KG1 (cell line): ENCODE measurements at places on chromosomes 7 and 10.

DNA sequence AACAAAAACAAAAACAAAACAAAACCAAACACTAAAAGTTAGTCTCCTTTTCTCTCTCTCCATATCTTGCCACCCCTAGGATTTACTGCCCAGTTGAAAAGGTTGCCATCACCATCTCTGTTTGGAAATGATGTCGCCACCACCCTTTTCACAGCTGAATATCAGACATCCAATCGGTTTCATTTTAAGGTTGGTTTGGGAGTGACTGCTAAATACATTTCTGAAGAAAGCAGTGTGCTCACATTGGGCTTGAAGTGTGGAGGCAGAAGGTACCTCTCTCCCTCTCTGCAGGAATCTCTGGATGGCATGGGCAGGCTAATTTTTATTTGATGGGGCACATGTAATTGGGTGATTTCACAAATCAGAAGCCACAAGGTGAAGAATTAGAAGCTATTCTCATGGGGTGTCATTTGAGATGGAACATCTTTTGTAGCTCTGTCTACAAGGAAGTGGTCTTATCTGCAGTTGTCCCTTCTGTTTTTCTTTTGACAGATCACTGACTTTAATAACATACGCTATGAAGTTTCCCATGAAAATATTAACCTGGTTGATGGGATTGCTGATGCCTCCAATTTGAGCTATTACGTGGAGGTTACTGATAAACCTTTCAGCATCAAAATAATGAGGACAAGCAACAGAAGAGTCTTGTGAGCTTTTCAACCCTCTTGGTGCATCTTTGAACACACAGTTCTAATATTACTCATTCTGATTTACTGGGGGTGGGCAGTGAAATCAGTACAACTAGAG is 20.1 kb downstream of the MGAM2 start:
- DNase-seq, result no peak

DNA sequence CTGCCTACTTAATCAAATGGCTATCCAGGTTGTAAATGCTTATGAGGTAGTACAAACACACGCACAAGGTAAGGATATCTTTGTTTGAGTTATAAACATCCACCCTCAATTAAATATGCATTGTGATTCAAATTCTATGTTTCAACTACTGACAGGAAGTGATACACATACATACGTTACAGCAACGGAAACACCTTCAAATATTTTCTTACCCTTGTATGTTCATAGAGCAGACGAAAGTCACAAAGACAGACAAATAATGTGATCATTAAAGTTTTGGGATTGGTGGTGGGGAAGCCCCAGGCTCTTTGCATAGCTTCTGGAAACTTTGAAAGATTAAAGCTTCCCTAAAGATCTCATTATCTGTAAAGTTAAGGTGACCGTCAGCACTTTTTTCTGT is 521.0 kb downstream of the PARD3 start:
- no peak for DNase-seq

GRCh38 chr10:121613456-121613855 is 15.2 kb upstream of the FGFR2 start:
- DNase-seq, result no peak

DNA sequence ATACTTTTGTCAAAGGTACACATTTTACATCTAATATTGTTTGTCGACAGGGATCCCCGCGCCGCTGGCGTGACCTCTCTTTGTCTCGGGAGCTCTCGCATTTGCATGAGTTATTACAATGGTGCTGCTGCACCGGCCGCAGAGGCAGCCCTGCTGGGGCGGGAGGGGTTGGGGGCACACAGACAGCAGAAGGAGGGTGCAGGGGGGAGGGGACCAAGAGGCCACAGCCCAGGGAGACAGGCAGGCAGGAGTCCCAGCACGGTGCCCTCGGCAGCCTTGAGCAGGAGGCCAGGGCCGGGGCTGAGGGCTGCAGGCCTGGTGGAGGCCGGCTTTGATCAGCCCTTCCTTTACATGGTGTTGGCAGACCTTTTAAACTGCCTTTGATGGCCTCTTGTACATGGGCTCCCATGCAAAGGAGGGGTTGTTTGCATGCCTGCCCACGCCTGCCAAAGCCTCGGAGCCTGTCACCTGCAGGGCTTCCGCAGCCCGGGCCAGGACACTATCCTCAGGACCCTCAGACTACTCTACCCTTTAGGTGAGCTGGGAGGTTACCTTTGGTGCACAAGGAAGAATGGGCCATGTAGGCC is 95.5 kb downstream of the EBF3 start:
- DNase-seq, result no peak

- DNase-seq, result no peak
These were observed 69.2 kb downstream of the SEMA3E start for GRCh38 chr7:83579740-83580139.

- DNase-seq, result no peak
These were observed 64.4 kb upstream of the NME8 start for GRCh38 chr7:37784015-37784414.

DNA sequence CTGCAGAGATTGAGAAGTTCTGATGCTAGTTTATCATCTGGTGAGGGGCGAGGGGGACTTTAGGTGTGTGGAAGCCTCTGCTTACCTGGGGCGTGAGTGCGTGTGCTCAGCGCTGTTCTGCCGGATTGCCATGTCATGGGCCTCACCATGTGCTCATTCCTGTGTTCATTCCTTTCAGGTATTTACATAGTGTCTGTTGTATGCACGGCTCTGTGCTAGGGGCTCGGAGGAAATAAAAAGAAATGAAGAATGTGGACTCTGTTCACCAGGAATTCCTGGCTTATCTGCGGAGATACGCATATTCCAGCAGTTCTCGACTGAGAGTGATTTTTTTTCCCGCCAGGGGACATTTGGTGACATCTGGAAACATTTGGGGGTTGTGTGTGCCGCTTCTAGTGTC is 152.0 kb downstream of the CAMK1D start:
- DNase-seq, result no peak

DNA sequence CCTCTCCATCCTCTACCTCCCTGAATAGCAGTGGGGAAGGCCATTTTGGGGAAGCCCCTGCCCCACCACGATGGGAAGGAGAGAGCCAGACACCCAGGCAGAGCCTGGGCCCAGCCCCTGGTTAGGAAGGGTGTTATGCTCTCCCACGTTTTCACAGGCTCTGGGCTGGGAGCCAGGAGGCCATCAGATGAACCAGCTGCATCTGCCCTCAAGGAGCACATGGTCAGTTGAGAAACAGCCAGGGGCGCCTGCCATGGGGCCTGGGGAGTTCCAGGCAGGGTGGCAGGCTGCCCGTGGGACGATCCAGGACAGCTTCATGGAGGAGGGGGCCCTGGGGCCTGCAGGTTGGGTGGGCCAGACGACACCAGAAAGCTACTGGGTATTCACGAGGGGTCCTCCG is 47.5 kb downstream of the CAMK2B start:
- no peak for DNase-seq

DNA sequence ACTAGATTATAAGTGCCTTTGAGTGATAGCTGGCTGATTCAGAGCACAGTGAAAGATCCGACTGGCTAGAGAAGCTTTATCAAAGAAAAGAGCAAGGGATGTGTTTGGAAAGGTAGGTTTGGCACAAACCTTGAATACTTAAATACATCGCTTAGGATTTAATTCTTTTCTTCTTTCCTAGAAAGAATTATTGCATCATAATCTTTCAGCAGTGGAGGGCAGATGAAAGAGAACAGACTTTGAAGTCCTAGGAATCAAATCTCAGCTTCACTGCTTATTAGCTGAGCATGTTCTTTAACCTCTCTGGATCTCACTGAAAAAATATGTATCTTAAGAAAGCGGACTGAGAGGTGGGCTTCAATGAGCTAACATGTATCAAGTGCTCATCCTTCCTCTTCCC is 122.8 kb downstream of the ZNF365 start:
- no peak for DNase-seq

GRCh38 chr10:32972460-32972859 is 14.4 kb upstream of the ITGB1 start:
- DNase-seq, result no peak

- DNase-seq, result no peak
These were observed 20.0 kb upstream of the ARPC1A start for GRCh38 chr7:99305473-99306260.

GRCh38 chr7:78968951-78969350 is 484.5 kb downstream of the MAGI2 start:
- no peak for DNase-seq

DNA sequence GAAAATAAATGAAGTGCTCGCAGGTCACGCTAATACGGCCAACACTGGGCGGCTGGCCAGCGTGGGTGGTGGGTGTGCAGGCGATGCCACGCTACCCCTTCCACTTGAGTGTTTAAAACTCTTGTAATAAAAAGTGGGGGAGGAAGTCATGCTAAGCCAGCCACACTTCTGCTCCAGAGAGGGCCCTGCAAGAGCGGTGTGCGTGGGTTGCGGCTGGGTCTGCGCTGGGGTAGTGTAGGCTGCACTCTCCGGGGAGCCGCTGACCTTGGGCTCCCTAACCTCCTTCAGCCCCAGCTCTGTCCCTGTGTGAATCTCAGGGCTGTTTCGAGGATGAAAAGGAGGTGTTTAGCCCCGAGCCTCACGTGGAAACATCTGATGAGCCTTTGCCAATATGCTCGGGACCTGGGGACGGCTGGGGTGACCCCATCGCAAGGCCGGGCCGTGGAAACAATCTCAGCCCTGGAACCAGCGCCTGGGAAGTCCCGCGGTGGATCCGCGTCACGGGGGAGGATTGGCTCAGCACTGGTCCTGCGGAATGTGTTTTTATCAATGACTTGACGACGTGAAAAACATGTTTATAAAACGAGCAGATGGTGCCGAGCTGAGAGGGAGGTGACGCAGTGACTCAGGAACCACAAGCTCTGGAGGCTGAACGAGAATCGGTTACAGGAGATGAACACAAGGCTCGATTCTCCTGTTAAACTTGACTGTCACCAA is 278.5 kb downstream of the DNAJB6 start:
- DNase-seq, result no peak

GRCh38 chr10:22333167-22333974 is 11.9 kb upstream of the SPAG6 start:
- DNase-seq, result no peak

GRCh38 chr10:58220769-58221451 is 46.8 kb downstream of the IPMK start:
- DNase-seq, result no peak

- no peak for DNase-seq
These were observed 101.8 kb upstream of the DOCK1 start for GRCh38 chr10:126803394-126803793.

DNA sequence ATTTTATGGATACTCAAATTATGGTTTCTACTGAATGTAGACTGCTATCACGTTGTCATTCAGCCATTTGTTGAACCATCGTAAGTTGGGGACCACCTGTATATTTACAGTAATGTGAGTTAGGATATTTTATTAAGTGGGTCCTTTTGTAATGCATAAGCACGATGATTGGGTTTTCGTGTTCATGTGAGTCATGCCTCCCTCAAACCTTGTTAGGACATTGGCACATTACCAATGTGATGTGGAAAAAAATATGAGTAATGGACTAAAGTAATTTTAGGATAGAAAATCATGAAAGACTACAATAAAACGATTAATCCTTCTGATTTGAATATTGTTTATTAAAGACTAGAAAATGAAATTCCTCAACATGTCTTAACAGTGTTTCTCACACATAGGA is 8.7 kb downstream of the SMC3 start:
- no peak for DNase-seq

DNA sequence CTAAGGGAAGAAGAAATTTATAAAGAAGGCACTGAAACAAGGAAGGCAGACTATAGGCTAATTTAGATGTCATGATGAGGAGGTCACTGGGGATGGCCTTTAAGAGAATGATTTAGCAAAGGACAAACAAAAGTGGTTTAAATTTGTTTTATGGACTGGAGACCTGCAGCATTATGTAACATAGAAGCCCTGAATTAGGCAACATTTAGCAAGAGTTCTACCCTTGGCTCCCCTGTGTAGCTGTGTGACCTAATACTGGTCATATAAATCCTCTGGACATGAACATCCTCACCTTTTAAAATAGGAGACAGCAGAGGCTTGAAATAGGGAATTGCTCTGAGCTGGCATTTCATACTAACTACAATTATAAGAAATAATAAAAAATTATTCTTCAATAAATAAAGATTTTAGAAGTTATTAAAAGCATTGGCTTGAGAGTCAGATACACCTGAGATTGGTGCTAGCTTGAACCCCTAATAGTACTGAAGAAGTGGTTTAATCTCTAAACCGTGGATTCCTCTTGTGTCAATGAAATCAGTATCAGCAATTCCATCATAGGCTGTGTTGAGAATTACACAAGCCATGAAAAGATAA is 48.9 kb downstream of the RNLS start:
- no peak for DNase-seq

- no peak for DNase-seq
These were observed 7.2 kb upstream of the ATOH7 start for GRCh38 chr10:68239069-68239468.

- no peak for DNase-seq
These were observed 48.5 kb upstream of the MKX start for GRCh38 chr10:27794157-27794556.

- no peak for DNase-seq
These were observed 213.2 kb upstream of the CTBP2 start for GRCh38 chr10:125373546-125373945.

GRCh38 chr7:4052130-4052529 is 630.0 kb upstream of the FOXK1 start:
- DNase-seq, result no peak

- no peak for DNase-seq
These were observed 25.6 kb downstream of the TACR2 start for GRCh38 chr10:69391158-69391557.

GRCh38 chr10:5776881-5777197 is 36.4 kb downstream of the GDI2 start:
- no peak for DNase-seq

- DNase-seq, result no peak
These were observed 23.2 kb downstream of the TSPAN12 start for GRCh38 chr7:120834726-120835125.

- no peak for DNase-seq
These were observed 55.7 kb downstream of the IKZF1 start for GRCh38 chr7:50359995-50360925.

GRCh38 chr7:151774951-151775350 is 102.0 kb downstream of the PRKAG2 start:
- DNase-seq, result no peak

GRCh38 chr10:75818552-75818951 is 387.1 kb downstream of the LRMDA start:
- no peak for DNase-seq

- DNase-seq, result no peak
These were observed 83.1 kb downstream of the PRPF18 start for GRCh38 chr10:13669901-13670300.

DNA sequence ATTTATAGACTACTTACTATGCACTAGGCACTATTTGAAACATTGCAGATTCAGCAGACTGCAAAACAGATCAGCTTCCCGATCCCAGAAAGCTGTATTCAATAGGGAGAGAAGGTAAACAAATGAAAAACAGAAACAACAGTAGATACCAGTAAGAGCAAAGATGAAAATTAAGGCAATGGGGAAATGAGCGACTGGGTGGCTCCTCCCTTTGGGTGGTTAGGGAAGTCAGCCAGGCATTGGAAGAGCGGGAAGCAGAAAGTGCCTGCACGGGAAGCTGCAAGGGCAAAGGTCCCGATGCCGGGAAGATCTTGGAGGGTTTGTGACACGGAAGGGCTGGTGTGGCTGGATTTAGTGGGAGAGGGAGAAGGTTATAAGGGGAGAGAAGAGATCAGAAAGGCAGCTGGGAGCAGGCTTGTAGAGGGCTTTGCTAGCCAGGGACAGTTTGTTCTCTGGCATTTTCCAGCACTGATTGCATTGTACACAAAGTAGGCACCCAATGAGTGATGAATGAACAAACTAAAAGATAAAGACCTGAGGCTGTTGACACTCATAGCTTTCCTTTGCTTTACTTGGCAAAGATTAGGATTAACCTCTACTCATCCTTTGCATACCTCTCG is 67.8 kb downstream of the NAMPT start:
- no peak for DNase-seq

- no peak for DNase-seq
These were observed 205.0 kb downstream of the ABCA13 start for GRCh38 chr7:48376263-48376662.
